ENCODE measurements at places on chromosomes 16 and 17.

DNA sequence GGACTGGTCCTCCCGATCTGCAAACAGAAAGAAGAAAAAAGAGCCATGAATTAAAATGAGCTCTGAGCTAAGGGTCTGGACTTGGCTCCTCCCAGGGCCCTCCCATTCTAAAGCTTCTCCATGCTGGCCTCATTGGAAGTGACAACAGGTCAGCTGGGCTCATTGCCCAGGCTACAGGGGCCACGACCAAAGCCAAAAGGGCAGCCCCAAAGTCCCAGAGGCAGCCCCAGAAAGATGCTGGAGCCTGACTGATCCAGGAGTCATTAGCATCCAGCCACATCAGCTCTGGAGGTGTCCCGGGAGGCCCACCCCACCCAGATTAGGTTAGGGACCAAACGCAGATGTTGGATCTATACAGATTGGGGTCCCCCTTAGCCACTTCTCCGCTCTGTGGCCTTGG lies 58.2 kb downstream of the MYH11 start:
- DNase-seq: no peak

- no peak for DNase-seq
Observed at GRCh38 chr16:66240088-66240487, 126.4 kb upstream of the CDH5 start.

DNA sequence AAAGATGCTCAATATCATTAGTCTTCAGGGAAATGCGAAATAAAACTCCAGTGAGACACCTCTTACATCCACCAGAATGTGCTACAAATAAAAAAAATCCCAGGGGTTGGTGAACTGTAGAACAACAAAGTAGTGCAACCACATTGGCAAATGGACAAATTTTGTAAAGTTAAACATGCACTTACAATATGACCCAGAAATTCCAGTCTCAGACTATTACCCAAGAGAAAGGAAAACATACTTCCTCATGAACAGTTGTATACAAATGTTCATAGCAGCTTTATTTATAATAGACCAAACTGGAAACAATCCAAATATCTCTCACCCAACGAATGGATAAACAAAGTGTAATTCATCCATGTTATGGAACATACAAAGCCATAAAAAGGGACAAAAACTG lies 239.5 kb downstream of the ABCC12 start:
- DNase-seq: no peak

DNA sequence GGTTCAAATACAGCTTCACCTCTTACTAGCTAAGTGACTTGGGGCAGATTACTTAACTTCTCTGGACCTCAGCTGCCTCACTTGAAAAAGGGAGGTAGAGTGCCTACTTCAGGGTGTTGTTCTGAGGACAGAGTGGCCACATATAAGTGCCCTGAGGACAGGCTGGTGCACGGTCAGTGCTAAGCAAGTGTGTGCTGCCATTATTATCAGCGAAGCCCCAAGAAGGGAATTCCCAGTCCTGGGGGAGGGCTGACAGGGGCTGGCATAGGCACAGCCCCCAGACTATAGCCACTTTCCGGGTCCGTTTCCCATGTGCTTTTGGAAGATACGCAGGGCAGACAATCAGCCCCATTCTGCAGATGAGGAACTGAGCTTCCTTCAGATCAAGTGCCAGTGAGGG lies 2.5 kb downstream of the ZBTB4 start:
- DNase-seq: no peak

DNA sequence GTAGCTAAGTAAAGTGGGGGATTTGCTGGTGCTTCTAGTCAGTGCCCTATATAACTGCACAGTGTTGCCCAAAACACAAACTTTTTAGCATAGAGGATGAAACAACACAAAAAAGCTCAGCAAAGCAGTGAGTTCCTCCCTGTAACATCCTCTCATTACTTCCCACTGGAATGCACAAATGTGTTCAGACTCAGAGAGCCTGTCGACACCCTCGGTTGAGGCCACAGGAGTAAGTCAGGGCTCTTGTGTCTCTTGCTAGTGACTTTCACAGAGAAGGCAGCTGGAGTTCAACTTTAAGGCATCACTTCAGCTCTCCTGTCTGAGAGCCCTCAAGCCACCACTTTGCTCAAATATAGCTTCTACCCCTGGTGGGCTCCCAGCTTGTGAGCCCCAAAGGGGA lies 107.2 kb upstream of the NETO2 start:
- DNase-seq: no peak
